ENCODE measurements at places on chromosomes 11 and 22. TPM values are rescaled to one million over a fixed set of nuclear protein-coding genes. Genes with fewer than 3 reads are reported as not detected.

- peaks cover 12% of the 10 kb centered on the region for H3K4me1 ChIP-seq
- H3K27me3 ChIP-seq, result peaks cover 29% of the 10 kb centered on the region
- H3K27ac ChIP-seq, result peak overlapping the region; percentile 88
- H3K4me3 ChIP-seq, result peak overlapping the region; percentile 96
- peak; percentile 89 for DNase-seq
These were observed 874 bp downstream of the ZFTA start for GRCh38 chr11:63767565-63768236.

- no peak overlapping the region for H3K27ac ChIP-seq
- H3K4me3 ChIP-seq, result no peak overlapping the region
These were observed 53.9 kb downstream of the MSANTD4 start for GRCh38 chr11:105968021-105968697.

DNA sequence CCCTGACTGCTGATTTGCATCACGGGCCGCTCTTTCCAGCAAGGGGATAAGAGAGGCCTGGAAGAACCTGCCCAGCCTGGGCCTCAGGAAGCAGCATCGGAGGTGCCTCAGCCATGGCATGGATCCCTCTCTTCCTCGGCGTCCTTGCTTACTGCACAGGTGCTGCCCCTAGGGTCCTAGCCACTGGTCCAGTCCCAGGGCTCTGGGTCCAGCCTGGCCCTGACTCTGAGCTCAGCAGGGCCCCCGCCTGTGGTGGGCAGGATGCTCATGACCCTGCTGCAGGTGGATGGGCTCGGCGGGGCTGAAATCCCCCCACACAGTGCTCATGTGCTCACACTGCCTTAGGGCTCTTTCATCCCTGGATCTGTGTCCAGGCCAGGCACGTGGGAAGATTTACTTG is 7.0 kb upstream of the IGLL5 start:
- no peak for DNase-seq
- H3K27ac ChIP-seq, result no peak overlapping the region
- peaks cover 13% of the 10 kb centered on the region for H3K4me1 ChIP-seq
- H3K4me3 ChIP-seq, result no peak overlapping the region
- no peaks in the 10 kb centered on the region for H3K36me3 ChIP-seq

GRCh38 chr11:76714493-76714892 is 43.9 kb upstream of the LRRC32 start:
- no peak overlapping the region for H3K4me3 ChIP-seq
- no peaks in the 10 kb centered on the region for H3K4me1 ChIP-seq
- H3K27me3 ChIP-seq, result no peaks in the 10 kb centered on the region
- H3K36me3 ChIP-seq, result no peaks in the 10 kb centered on the region

DNA sequence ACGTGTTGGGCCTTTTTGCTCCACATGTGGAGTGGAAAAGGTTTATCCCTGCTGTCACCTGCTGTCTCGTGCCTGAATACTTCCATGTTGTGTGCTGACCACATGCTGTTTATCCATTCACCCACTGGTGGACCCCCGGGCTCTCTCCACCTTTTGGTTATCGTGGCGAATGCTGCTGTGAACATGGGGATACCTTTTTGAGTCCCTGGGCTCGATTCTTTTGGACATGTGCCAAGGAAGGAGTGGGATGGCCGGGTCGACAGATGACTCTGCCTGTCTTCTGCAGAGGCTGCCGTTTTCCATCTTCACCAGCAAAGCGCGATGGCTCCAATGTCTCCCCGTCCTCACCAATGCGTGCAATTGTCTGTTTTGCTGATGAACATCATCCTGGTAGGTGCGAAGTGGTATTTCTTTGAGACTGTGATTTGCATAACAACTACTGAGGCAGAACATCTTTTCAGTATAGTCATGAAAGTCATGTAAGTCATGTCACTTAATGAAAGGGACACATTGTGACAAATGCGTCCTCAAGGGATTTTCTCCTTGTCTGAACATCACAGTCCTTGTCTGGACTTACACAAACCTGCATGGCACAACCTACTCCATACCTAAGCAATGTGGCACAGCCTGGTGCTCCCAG is 758.7 kb downstream of the BRD1 start:
- H3K4me1 ChIP-seq, result no peaks in the 10 kb centered on the region
- H3K4me3 ChIP-seq, result no peak overlapping the region
- H3K27ac ChIP-seq, result no peak overlapping the region
- DNase-seq, result no peak
- H3K36me3 ChIP-seq, result no peaks in the 10 kb centered on the region

DNA sequence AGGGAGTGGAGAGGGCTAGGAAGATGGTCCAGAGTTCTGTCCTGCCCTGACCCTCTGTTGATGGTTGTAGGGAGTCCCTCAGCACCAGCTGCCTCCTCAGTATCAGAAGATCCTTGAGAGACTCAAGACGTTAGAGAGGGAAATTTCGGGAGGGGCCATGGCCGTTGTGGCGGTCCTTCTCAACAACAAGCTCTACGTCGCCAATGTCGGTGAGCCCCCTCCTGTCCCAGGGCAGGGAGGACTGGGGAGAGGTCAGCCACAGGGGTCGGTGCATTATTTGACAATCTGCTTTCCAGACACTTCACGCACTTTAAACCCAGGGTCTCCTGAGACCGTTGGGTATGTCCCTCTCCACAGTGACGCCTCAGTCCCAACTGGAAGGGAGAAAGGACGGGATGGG is 18.1 kb downstream of the TAB1 start:
- H3K36me3 ChIP-seq, result peaks cover 39% of the 10 kb centered on the region
- no peak for DNase-seq
- H3K4me3 ChIP-seq, result no peak overlapping the region
- H3K27ac ChIP-seq, result no peak overlapping the region
- peaks cover 18% of the 10 kb centered on the region for H3K4me1 ChIP-seq

DNA sequence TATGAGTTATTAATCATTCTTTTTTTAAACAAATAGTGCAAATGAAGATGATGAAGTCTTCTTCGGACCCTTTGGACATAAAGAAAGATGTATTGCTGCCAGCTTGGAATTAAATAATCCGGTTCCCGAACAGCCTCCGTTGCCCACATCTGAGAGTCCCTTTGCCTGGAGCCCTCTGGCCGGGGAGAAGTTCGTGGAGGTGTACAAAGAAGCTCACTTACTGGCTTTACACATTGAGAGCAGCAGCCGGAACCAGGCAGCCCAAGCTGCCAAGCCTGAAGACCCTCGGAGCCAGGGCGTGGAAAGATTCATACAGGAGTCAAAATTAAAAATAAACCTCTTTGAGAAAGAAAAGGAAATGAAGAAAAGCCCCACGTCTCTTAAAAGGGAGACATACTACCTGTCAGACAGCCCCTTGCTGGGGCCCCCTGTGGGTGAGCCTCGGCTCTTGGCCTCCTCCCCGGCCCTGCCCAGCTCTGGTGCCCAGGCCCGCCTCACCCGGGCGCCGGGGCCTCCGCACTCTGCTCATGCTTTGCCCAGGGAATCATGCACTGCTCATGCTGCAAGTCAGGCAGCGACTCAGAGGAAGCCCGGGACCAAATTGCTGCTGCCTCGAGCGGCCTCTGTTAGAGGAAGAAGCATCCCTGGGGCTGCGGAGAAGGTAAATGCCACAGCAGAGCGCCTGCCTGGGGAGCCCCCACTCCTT is 11.8 kb downstream of the GTSE1 start:
- peaks cover 19% of the 10 kb centered on the region for H3K4me1 ChIP-seq
- DNase-seq, result no peak
- no peak overlapping the region for H3K27ac ChIP-seq
- H3K4me3 ChIP-seq, result no peak overlapping the region
- H3K27me3 ChIP-seq, result no peaks in the 10 kb centered on the region

- no peak overlapping the region for H3K27ac ChIP-seq
- no peak overlapping the region for H3K4me3 ChIP-seq
- H3K36me3 ChIP-seq, result no peaks in the 10 kb centered on the region
- peak; percentile 82 for DNase-seq
- peaks cover 2% of the 10 kb centered on the region for H3K27me3 ChIP-seq
- H3K4me1 ChIP-seq, result no peaks in the 10 kb centered on the region
These were observed 56.0 kb downstream of the GLYATL2 start for GRCh38 chr11:58788355-58789023.

GRCh38 chr11:64229090-64229743 is 1.1 kb upstream of the DNAJC4 start:
- no peaks in the 10 kb centered on the region for H3K27me3 ChIP-seq
- no peak for DNase-seq
- peak overlapping the region; percentile 34 for H3K27ac ChIP-seq
- H3K36me3 ChIP-seq, result peaks cover 6% of the 10 kb centered on the region
- H3K4me1 ChIP-seq, result peaks cover 39% of the 10 kb centered on the region

- no peak for DNase-seq
- H3K36me3 ChIP-seq, result no peaks in the 10 kb centered on the region
- H3K4me1 ChIP-seq, result no peaks in the 10 kb centered on the region
- peaks cover 2% of the 10 kb centered on the region for H3K27me3 ChIP-seq
These were observed 48.8 kb downstream of the MN1 start for GRCh38 chr22:27752771-27753170.

DNA sequence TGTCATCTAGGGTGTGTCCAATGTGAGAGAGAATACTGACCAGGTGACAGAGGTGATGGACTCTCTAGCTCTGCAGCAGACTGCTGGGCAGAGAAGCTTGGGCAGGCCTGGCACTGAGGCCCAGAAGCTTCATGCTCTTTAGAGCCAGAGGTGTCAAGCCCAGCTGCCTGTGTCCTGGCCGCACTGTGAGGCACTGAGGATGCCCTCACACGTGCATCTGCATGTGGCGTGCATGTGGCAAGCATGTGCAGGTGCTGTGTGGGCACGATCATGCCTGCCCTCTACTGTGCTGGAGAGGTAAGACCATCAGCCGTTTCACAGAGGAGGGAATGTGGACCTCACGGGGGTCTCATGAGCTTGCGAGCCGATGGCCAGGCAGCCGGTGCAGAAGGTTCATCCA is 15.8 kb upstream of the TXNRD2 start:
- no peak for DNase-seq
- no peaks in the 10 kb centered on the region for H3K27me3 ChIP-seq
- no peaks in the 10 kb centered on the region for H3K36me3 ChIP-seq
- H3K4me3 ChIP-seq, result no peak overlapping the region
- H3K4me1 ChIP-seq, result peaks cover 7% of the 10 kb centered on the region

DNA sequence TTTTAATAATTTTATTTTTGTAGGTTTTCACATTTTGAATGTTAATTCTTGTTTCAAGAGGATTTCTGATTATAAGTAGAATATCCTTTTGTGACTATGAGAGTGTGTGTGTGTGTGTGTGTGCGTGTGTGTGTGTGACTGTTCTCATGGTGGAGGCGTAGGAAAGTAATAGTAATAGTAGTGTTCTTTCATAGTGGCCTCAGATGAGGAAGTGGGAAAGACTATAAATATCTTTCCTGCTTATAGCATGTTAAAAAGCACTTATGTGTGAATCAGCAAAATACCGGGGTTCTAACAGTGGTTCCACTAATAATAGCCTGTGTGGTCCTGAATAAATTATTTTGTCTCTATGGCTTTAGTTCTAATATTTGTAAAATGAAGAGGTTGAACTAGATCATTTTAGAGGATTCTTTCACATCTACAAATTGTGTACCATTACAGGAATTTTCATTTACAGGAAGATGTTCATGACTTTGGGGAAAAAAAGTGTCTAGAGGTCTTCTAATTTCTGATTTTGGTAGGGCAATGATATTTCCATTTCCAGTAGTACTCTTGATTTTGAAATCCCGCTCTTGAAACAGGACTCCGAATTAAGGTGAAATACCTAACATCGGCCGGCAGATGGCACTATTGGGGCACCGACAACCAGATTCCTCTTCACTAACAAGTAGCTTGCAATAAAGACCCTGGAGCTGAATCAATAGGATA is 29.9 kb upstream of the OR10G7 start:
- peaks cover 16% of the 10 kb centered on the region for H3K4me1 ChIP-seq
- peaks cover 26% of the 10 kb centered on the region for H3K27me3 ChIP-seq
- peak overlapping the region; percentile 47 for H3K4me3 ChIP-seq

DNA sequence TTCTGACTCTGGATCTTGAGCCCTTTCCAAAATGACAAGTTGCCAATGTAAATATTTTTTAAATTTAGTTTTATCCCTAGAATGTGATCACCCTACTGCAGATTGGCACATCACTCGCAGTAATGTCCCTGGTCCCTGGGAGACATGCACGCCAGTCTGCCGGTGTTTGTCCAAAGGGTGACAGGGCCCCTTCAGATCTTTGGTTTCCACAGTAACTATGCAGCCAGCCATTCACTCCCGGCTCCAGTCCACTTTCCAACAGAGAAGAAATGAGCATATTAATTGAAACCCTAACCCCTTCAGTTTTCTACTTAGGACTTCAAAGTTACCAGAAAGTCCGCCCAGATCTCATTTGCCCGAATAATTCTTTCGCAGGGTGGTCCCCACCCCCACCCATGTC is 25.8 kb upstream of the RASSF10 start:
- H3K27me3 ChIP-seq, result peaks cover 11% of the 10 kb centered on the region
- no peak overlapping the region for H3K4me3 ChIP-seq
- DNase-seq, result no peak
- H3K36me3 ChIP-seq, result no peaks in the 10 kb centered on the region
- H3K4me1 ChIP-seq, result no peaks in the 10 kb centered on the region

- peaks cover 18% of the 10 kb centered on the region for H3K36me3 ChIP-seq
- peak overlapping the region; percentile 88 for H3K27ac ChIP-seq
- DNase-seq, result peak; percentile 79
- H3K4me3 ChIP-seq, result peak overlapping the region; percentile 94
These were observed 585 bp downstream of the THYN1 start for GRCh38 chr11:134252346-134253187.

- H3K36me3 ChIP-seq, result no peaks in the 10 kb centered on the region
- H3K4me1 ChIP-seq, result no peaks in the 10 kb centered on the region
- no peak for DNase-seq
These were observed 734.3 kb upstream of the ARHGAP42 start for GRCh38 chr11:99952816-99953215.

DNA sequence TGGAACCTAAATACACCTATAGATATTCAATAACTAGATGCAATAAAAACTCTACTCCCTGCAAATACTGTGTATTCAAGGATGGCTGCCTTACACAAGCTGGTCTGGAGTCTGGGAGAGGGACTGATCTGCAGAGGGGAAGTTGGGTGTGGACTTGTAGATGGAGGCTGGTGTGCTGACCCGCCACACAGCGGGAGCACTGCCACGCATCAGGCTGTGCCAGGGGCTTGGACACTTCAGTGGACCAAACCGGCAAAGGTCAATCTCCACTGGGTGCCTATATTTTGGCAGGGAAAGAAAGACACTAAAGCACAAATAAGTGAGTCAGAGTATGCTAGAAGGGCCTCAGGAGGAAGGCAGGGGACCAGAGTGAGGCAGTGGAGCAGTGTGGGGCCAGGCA is 2.1 kb upstream of the SHANK3 start:
- DNase-seq, result no peak
- H3K27ac ChIP-seq, result no peak overlapping the region
- no peaks in the 10 kb centered on the region for H3K36me3 ChIP-seq
- no peak overlapping the region for H3K4me3 ChIP-seq
- peaks cover 5% of the 10 kb centered on the region for H3K4me1 ChIP-seq

- H3K27ac ChIP-seq, result no peak overlapping the region
- DNase-seq, result no peak
- no peaks in the 10 kb centered on the region for H3K27me3 ChIP-seq
- H3K4me3 ChIP-seq, result peak overlapping the region; percentile 16
- H3K36me3 ChIP-seq, result peaks cover 7% of the 10 kb centered on the region
- peaks cover 65% of the 10 kb centered on the region for H3K4me1 ChIP-seq
These were observed 82.7 kb upstream of the CTSC start for GRCh38 chr11:88420165-88420791.

- H3K27ac ChIP-seq, result no peak overlapping the region
- H3K36me3 ChIP-seq, result no peaks in the 10 kb centered on the region
- peak; percentile 89 for DNase-seq
- H3K27me3 ChIP-seq, result peaks cover 28% of the 10 kb centered on the region
- no peaks in the 10 kb centered on the region for H3K4me1 ChIP-seq
These were observed 77.9 kb upstream of the TOP3B start for GRCh38 chr22:22060200-22061084.

Gene SPI1
- not detected for total RNA-seq

Gene MS4A4E
- not detected for total RNA-seq

Gene LTO1
- 29.3 TPM for total RNA-seq

Gene PTPN5
- not detected for total RNA-seq

Gene PANX3
- total RNA-seq, result not detected

Gene ADAMTS8
- total RNA-seq, result not detected

Gene TRPT1
- total RNA-seq, result 31.7 TPM

Gene TRIM29
- not detected for total RNA-seq

Gene LDLRAD3
- 0.54 TPM for total RNA-seq

Gene ZNF143
- total RNA-seq, result 39.2 TPM

Gene GLYAT
- total RNA-seq, result not detected
